NCI-H446 (cell line): ENCODE measurements at places on chromosomes 4 and X.

GRCh38 chrX:43809463-43809862, 72.8 kb downstream of the MAOB start:
- no peak for DNase-seq

DNA sequence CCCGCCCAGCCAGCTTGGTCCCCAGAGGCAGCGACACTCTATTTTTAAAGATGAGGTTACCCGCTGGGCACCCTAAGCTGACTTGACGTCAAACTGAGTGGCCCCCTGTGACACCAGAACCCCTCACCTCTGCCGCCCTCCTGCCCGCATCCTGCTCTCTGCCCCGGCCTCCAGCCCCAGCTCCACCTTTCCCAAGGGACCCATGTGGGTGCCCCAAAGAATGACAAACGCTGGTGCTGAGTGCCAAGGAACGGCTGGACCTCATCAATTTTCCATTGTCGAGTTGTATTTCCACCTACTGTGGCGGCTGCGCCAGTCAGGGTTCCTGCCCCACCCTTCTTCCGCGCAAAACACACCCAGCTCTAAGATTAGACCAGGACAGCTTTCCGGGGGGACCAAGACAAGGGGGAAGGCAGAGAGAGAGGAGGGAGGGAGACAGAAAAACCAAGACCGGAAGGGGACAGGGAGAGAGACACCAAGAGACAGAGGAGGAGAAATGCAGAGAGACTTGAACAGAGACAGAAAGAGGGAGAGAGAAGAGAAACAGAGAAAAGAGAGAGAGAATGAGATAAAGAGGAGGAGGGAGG, 2.0 kb downstream of the PRKX start:
- no peak for DNase-seq

DNA sequence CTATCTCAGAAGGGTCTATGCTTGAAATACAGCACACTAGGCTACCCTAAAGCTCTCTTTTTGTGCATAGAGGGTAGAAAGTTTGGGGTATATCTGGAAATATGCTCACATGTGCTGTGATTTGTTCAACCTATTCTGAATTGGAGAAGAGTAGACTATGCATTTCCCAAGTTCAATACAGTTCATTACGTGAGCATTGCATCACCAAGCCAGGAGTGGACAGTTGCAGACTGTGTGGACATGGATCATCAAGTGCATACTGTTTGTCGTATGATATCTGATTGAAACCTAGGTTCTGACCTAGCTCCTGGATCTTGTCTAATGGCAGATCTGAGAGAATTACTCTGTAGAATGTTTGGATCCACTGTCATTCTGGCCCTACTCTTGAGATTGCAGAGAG, 161.1 kb downstream of the FRAS1 start:
- no peak for DNase-seq

- DNase-seq, result no peak
Observed at GRCh38 chrX:103254171-103254824, 657 bp downstream of the TCEAL8 start.

GRCh38 chr4:145635117-145635516, 15.9 kb downstream of the MMAA start:
- DNase-seq, result no peak

DNA sequence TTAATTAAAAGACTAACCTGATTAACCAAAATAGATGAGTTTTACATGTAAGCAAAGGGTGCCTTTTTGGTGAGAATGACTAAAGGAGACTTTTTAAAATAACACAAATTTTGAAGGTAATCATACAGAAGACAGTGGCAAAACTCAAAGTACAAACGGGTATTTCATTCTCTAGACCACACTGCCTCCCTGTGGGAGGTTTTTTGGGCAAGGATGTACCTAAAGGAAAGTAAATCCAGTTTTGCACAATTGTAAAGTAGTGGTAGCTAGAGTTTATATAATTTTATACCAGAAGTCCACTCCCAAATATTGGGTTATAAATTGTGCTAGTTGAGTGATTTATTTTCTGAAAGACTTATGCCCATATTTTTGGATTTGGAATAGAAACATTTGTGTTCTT, 201.0 kb downstream of the PAPSS1 start:
- DNase-seq, result peak; percentile 46

GRCh38 chrX:9866633-9867032, 80.4 kb downstream of the SHROOM2 start:
- no peak for DNase-seq

- no peak for DNase-seq
Observed at GRCh38 chr4:130071746-130072145, 975.8 kb downstream of the C4orf33 start.

GRCh38 chr4:182904211-182904761, 12.9 kb downstream of the DCTD start:
- no peak for DNase-seq

- no peak for DNase-seq
Observed at GRCh38 chrX:65985922-65986588, 53.8 kb downstream of the VSIG4 start.

- DNase-seq, result no peak
Observed at GRCh38 chr4:8694651-8695151, 102.1 kb downstream of the CPZ start.
